ENCODE measurements at places on chromosomes 7 and 10.

DNA sequence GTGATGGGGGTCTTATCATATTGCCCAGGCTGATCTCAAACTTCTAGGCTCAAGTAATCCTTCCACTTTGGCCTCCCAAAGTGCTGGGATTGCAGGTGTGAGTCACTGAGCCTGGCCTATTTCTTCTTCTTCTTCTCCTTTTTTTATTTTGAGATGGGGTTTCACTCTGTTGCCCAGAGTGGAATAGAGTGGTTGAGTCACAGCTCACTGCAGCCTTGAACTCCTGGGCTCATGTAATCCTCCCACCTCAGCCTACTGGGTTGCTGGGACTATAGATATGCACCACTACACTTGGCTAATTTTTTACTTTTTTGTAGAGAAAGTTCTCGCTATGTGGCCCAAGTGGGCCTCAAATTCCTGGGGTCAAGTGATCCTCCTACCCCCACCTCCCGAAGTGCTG is 124.3 kb downstream of the SKIDA1 start:
- no peak for DNase-seq

DNA sequence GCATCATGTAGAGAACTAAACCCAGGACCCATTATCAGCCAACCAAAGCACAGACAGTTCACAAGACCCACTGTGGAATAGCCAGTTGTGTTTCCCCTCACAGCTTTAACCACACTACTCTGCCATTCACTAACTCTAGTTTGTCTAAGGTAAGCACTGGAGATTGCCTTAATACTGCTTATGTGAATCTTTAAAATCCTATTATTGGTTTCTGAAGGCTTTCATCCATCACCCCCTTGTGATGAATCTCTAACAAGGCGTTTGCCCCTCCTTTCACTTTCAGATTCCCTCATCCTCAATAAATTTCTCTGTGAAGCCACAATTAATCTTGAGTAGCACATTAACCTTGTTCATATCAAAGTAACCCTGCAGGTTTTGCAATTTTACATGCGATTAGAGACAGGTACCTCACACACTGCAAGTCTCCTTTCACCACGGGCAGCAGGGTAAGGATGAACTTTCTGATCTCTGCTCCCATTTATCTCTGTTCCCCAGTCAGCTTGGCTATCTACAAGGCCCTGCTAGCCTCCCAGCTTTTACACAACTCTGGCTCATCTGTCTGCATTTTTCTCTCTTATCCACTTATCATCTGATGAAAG is 785.6 kb downstream of the REEP3 start:
- no peak for DNase-seq

- no peak for DNase-seq
Measured at GRCh38 chr7:21617513-21617912, 74.7 kb downstream of the DNAH11 start.

GRCh38 chr7:86747698-86748097 is 104.0 kb downstream of the GRM3 start:
- DNase-seq = no peak

GRCh38 chr10:34644224-34644623 is 170.9 kb downstream of the PARD3 start:
- no peak for DNase-seq

DNA sequence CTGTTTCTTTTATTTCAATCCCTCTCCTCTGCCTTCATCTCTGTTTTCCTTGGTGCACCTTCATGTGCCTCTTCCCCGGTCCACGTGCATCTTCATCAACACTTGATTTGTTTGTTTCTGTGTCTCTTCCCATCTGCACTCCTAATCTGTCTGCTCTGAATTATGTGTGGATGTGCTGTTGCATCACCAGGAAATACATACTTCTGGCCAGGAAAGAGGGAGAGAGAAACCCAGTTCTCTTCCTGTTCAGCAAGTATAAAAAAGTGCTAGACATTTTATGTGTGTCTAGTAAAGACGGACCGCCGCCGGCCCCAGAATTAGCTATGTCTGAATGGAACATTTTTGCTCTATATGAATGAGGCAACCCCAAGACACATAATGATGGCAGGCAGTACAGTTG is 93.8 kb downstream of the CALD1 start:
- DNase-seq = no peak
